PC-9 (cell line): ENCODE measurements at places on chromosomes 16 and 17. TPM values are rescaled to one million over a fixed set of nuclear protein-coding genes. Genes with fewer than 3 reads are reported as not detected.

GRCh38 chr17:81196505-81197408 is 26.0 kb downstream of the CEP131 start:
- H3K27me3 ChIP-seq = no peaks in the 10 kb centered on the region
- H3K27ac ChIP-seq = no peak overlapping the region
- H3K4me1 ChIP-seq = peaks cover 7% of the 10 kb centered on the region; the same call in 1 of the 2 replicates

DNA sequence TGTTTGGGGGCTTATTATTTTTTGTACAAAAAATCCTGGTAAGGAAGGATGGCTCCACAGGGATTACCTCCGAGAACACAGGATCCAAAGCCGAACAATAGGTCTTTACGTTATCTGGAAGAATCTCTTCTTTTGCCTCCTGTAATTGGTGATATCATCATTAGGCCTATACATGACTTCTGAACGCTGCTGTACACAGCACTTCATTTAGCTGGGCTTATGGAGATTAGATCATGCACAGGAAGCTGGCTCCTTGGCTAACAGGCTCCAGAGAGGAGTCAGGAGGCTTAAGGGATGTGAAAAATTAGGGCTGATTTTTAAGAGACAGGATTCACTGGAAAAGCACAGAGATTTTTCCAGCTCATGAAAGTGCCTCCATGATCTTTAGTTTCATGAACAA is 54.7 kb downstream of the TANGO6 start:
- H3K36me3 ChIP-seq = no peaks in the 10 kb centered on the region
- no peak for DNase-seq
- H3K27me3 ChIP-seq = no peaks in the 10 kb centered on the region

DNA sequence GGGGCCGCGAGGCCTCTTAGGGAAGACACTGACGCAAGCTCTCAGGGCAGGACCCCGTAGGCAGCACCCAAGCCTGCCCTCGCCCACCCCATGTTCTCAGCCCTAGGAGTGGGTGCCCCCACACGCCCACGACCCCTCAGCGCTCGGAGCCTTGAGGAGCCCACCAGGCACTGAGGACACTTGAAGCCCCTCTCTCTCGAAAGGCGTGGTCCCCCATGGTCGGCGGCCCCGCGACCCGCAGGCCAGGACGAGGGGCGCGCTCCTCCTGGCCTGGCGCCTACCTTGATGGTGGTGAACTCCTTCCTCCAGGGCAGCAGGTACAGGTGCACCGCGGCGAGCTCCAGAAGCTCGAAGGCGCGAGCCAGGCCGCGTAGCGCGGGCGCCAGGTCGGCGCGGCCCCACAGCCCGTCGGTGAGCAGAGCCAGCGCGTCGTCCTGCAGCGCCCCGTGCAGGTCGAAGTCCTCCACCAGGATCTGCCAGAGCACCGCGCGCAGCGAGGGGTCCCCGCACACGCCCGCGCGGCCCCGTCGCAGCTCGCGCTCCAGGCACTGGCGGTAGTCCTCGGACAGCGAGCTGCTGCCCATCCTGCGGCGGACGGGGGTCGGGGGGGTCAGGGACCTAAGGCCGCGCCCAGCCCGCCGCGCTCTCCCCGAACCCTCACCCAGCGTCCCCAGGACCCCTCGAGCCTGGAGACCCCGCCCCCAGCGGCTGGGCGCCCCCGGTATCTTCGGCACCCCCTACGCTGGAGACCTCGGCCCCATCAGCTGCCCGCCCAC is 668 bp downstream of the SPATA2L start:
- H3K36me3 ChIP-seq = no peaks in the 10 kb centered on the region
- H3K27me3 ChIP-seq = no peaks in the 10 kb centered on the region
- peaks cover 5% of the 10 kb centered on the region; the same call in 1 of the 2 replicates for H3K4me1 ChIP-seq
- H3K27ac ChIP-seq = peak overlapping the region; percentile 29; the same call in 1 of the 2 replicates
- peak overlapping the region; percentile 67 for H3K4me3 ChIP-seq
- peak; percentile 66 for DNase-seq

DNA sequence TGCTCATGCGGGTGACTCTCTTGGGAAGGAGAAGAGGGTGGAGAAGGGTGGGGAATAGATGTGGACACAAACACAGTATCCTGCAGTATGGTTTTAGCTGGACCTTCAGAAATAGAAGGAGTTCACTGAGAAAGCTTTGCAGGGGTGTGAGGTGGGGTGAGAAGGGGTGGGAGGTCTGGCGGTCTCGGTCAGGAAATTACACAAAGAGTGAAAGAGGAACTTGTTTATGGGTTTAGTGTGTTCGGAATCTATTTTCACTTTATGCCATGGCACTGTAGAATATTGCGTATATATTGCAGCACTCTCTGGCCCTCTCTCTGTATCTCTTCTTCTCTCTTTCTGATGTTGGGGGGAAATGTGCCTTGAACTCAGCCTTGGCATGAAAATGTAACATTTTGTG is 148.2 kb upstream of the GOT2 start:
- no peak overlapping the region for H3K4me3 ChIP-seq
- H3K27me3 ChIP-seq = no peaks in the 10 kb centered on the region
- no peak for DNase-seq
- H3K27ac ChIP-seq = no peak overlapping the region
- H3K36me3 ChIP-seq = no peaks in the 10 kb centered on the region

DNA sequence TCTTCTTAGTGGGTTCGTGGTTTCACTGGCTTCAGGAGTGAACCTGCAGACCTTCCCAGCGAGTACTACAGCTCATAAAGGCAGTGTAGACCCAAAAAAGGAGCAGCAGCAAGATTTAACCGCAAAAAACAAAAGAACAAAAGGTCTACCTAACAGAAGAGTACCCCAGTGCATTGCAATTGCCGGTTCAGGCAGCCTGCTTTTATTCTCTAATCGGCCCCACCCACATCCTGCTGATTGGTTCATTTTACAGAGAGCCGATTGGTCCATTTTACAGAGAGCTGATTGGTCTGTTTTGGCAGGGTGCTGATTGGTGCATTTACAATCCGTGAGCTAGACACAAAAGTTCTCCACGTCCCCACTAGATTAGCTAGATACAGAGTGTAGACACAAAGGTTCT is 2.0 kb upstream of the ARRB2 start:
- no peak overlapping the region for H3K27ac ChIP-seq
- H3K27me3 ChIP-seq = no peaks in the 10 kb centered on the region
- no peak for DNase-seq
- no peak overlapping the region for H3K4me3 ChIP-seq
- H3K4me1 ChIP-seq = peaks cover 23% of the 10 kb centered on the region

DNA sequence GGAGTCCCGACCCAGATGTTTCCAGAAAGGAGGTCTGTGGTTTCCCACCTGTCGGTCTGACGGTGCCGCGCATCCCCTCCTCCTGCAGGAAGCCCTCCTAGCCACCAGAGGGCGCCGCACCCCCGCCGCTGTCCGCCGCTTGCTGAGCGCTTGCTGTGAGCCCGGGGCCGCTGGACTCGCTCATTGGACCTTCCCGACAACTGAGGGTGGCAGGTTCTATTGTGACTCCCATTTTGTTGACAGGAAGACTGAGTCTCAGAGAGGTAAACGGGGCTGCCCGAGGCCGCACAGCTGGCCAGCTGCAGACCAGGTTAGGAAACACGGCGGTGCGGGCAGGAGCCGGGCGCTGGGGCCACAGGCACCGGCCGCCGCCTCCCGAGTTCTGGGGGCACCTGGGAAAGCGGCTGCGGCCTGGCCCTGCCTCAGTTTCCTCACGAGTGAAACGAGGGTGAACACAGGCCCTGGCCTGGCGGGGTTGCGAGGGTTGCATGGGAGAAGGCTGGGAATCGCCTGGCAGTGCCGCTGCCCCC is 191.1 kb upstream of the CIBAR2 start:
- DNase-seq = no peak
- no peaks in the 10 kb centered on the region for H3K36me3 ChIP-seq
- peaks cover 10% of the 10 kb centered on the region for H3K4me1 ChIP-seq
- peak overlapping the region; percentile 53; the same call in 1 of the 2 replicates for H3K4me3 ChIP-seq
- H3K27ac ChIP-seq = no peak overlapping the region
- no peaks in the 10 kb centered on the region for H3K27me3 ChIP-seq

DNA sequence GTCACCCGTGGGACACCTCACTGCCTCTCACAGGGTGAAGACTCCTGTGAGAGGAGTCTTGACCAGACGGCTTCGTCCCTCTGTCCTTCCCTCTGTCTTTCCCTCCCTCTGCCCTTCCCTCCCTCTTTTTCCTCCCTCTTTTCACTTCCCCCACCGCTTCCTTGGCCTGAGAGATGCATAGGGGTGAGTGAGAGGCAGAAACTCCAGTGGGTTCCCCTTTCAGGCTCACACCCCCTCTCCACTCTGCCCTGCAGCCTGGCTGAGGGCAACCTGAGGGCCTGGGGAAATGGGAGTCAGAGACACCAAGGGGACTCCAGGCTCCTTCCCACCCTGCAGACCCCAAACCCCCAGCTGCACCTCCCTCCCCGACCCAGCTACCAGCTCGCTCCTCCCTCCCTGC is 14.6 kb upstream of the KRT17 start:
- no peaks in the 10 kb centered on the region for H3K27me3 ChIP-seq
- H3K36me3 ChIP-seq = no peaks in the 10 kb centered on the region
- no peak overlapping the region for H3K27ac ChIP-seq
- DNase-seq = no peak

- H3K4me1 ChIP-seq = peaks cover 8% of the 10 kb centered on the region
- H3K4me3 ChIP-seq = peak overlapping the region; percentile 47; the same call in 1 of the 2 replicates
- peak; percentile 57 for DNase-seq
- no peaks in the 10 kb centered on the region for H3K36me3 ChIP-seq
Observed at GRCh38 chr17:78185981-78186691, 716 bp downstream of the TK1 start.

GRCh38 chr16:102060-102855 is 24.2 kb downstream of the MPG start:
- no peaks in the 10 kb centered on the region for H3K4me1 ChIP-seq
- no peaks in the 10 kb centered on the region for H3K27me3 ChIP-seq
- DNase-seq = no peak
- no peaks in the 10 kb centered on the region for H3K36me3 ChIP-seq

DNA sequence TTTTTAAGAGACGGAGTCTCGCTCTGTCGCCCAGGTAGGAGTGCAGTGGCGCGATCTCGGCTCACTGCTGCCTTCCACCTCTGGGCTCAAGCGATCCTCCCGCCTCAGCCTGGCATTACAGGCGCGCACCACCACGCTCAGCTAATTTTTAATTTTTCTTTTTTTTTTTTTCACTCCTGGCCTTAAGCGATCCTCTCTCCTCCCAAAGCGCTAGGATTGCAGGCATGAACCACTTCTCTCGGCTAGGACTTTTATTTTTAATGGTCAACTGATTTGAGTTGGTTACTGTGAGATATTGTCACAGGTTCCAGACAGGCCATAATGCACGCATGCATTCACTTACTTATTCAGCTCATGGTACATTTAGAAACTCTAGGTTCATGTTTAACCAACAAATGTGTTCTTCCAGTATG is 888 bp downstream of the PIGW start:
- peak overlapping the region; percentile 91 for H3K27ac ChIP-seq
- peaks cover 15% of the 10 kb centered on the region; the same call in 1 of the 2 replicates for H3K4me1 ChIP-seq
- peaks cover 5% of the 10 kb centered on the region; the same call in 1 of the 2 replicates for H3K36me3 ChIP-seq
- peak overlapping the region; percentile 99 for H3K4me3 ChIP-seq
- no peaks in the 10 kb centered on the region for H3K27me3 ChIP-seq
- DNase-seq = no peak

- H3K27ac ChIP-seq = no peak overlapping the region
- no peaks in the 10 kb centered on the region for H3K27me3 ChIP-seq
- no peaks in the 10 kb centered on the region for H3K36me3 ChIP-seq
- H3K4me3 ChIP-seq = no peak overlapping the region
- no peaks in the 10 kb centered on the region for H3K4me1 ChIP-seq
Observed at GRCh38 chr16:88102597-88102996, 151.4 kb downstream of the BANP start.

DNA sequence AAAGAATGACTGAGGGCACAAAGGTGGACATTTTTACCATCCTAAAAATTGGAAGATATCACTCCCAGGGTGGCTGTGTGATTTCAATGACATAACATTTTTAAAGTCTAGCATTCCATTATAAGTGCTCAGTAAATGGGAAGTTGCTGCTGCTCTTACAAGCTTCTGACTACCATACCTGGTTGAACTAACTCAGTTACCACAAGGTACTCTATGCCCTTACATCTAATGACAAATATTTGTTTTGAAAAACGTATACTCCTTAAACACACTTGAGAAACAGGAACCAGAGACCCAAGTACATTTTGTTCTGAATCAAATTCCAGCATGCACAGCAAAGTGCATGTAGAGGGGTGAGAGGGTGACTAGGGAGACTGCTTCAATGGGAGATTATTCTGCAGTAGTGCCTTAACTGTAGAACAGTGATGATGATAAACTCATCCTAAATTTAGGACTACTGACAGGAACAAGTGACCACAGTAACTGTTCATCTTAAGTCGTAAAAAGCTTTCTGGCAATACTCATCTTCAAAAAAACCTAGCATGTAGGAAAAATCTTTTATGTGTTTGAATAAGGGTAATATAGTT is 83.5 kb downstream of the KANSL1 start:
- no peaks in the 10 kb centered on the region for H3K27me3 ChIP-seq
- H3K36me3 ChIP-seq = no peaks in the 10 kb centered on the region
- no peaks in the 10 kb centered on the region for H3K4me1 ChIP-seq
- DNase-seq = no peak

DNA sequence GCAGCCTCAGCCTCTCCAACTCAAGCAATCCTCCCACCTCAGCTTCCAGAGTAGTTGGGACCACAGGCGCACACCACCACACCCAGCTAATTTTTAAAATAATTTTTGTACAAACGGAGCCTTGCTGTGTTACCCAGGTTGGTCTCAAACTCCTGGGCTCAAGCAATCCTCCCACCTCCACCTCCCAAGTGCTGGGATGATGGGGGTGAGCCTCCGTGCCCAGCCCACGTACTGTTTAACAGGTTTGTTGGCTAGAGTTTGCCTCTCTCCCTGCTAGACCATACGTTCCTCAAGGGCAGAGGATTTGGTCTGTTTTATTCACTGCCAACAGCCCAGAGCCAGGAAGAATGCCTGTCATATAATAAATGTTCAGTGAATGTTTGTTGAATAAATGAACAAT is 26.6 kb downstream of the SOCS1 start:
- no peaks in the 10 kb centered on the region for H3K36me3 ChIP-seq
- H3K4me3 ChIP-seq = no peak overlapping the region
- no peak for DNase-seq
- H3K27ac ChIP-seq = no peak overlapping the region
- H3K27me3 ChIP-seq = no peaks in the 10 kb centered on the region

- H3K36me3 ChIP-seq = no peaks in the 10 kb centered on the region
- no peaks in the 10 kb centered on the region for H3K4me1 ChIP-seq
- DNase-seq = no peak
- H3K27me3 ChIP-seq = no peaks in the 10 kb centered on the region
- no peak overlapping the region for H3K4me3 ChIP-seq
Observed at GRCh38 chr16:65023802-65024201, 98.1 kb downstream of the CDH11 start.

- H3K27me3 ChIP-seq = no peaks in the 10 kb centered on the region
- H3K36me3 ChIP-seq = no peaks in the 10 kb centered on the region
- no peak for DNase-seq
- H3K27ac ChIP-seq = no peak overlapping the region
Observed at GRCh38 chr16:50126183-50126582, 26.9 kb upstream of the TENT4B start.

The ZNF18 gene
- total RNA-seq = 6.3 and 7.0 TPM in 2 replicates

The MT3 gene
- total RNA-seq = not detected in 2 replicates

The XYLT1 gene
- total RNA-seq = 1.3 and 1.7 TPM in 2 replicates

The TBC1D3C gene
- total RNA-seq = 0.31 TPM in 1 of 2 replicates, not detected in the other

The GPRC5B gene
- 62.0 and 70.2 TPM in 2 replicates for total RNA-seq

The ITGAX gene
- 1.1 and 1.2 TPM in 2 replicates for total RNA-seq

The C1QL1 gene
- total RNA-seq = 0.93 and 1.3 TPM in 2 replicates

The G6PC1 gene
- total RNA-seq = not detected in 2 replicates

The CCL16 gene
- total RNA-seq = not detected in 2 replicates
